Activated CD4-positive, alpha-beta memory T cell treated with anti-CD3 and anti-CD28 coated beads for 36 hours (primary cell): ENCODE measurements at places on chromosomes 3 and 15.

DNA sequence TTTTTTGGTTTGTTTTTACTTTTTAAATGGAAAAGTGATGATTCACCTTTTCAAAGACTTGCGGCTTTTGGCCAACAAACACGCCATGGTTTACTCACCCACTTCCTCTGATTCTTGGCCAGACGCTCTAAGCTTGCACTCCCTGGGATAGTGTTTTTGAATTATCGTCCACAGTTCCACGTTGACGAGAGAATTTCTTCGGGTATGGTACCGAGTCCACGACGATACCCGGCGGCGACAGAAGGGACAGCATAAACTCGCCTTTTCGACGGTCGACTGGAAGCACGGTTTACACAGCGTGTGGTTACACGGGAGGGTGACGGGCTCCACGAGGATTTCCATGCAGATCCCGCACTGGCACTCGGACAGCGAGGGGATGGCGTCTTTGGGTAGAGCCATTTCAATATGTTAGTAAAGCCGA is 783 bp downstream of the RNF168 start:
- peak; percentile 81 for DNase-seq

DNA sequence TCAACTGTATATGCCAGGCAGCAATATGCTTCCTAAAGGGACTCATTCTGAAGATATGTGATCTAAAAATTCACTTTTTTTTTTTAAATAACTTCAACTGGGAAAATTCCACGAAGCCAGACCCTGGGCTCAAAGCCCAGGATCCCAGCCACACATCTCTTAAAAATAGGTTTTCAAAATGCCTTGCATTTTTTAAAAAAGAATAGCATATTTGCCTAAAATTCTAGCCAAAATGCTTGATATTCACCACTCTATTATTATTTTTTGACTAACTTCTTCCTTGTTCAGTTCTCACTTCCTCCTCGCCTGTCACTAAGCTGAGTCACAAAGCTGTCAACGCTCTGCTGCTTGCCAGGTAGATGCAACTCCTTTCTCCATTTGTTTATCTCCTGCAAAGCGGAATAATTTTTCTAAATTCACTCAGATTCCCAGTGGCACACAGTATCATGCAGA is 28.0 kb upstream of the VGLL4 start:
- DNase-seq = no peak

DNA sequence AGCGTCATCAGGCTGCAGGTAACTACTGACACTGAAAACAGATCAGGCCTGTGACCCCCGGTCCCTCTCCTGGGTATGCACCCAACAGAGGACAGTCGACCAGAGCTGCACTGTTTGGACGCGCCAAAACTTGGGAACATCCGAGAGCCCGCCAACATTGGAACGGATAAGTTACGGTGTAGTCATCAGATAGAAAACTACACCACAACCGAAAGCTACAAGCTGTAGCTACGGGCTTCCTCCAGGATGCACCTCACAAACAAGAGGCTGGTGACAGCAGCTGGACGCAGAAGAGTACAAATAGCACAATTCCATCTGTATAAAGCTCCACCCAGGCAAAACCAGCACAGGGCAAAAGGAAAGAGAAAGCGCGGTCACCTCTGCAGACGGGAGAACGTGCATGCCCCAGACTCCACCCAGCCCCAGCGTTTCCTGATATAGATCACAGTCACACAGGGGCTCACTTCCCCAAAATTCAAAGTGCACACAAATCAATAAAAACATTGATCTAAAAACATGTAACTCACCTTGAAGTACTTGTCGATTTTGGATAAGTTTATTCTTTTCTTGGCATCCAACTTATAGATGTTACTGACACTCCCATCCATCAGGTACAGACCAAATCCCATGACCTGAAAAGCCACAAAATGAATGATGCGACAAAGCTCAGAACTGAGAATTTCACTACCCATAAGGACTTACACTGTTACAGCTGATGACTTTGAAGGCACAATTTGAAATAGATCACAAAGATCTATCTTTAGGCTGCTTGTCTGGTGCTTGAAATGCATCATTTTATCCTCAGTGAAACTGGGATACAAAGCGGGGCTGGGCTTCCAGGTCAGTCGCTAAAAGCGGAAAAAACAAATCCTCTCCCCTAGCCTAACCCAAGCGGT is 43.3 kb downstream of the CYFIP1 start:
- no peak for DNase-seq

- no peak for DNase-seq
Measured at GRCh38 chr3:161879470-161879869, 382.9 kb downstream of the OTOL1 start.

DNA sequence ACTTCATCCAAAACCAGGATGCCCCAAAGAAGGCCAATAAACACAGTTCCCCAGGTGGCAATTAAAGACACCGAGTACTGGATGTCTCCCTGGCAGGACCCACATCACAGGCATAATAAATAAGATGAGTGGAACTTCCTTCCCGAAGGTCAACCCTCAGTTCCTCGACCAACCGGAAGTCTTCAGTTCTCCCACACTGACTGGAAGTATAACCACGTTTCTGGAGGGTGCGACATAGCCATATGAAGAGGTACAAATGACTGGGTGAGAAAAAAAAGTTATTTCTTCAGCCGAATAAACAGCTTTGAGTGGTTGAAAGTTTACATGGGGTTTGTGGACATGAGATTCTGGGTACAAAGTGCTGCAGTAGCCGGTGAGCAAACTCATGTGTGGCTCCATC is 34.6 kb upstream of the MUC13 start:
- peak; percentile 16 for DNase-seq

DNA sequence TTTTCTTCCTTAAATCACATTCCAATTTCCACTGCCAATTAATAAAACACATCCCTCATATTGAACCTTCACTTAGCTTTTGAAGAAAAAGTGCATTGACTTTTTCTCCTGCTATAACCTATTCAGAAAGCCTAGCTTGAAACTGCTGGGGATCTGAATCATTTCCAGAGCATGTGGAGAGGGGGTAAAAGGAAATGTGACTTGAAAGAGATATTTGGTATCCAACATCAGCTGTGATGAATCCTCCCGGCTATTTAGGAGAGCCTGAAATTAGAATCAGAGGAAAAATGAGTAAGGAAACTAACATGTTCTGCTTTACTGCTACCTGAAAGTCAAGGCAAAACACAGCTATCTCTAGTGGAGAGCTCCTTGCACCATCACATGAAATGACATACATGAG is 2.6 kb upstream of the GNB5 start:
- no peak for DNase-seq

GRCh38 chr3:115859002-115859807 is 235.9 kb downstream of the GAP43 start:
- DNase-seq = no peak

DNA sequence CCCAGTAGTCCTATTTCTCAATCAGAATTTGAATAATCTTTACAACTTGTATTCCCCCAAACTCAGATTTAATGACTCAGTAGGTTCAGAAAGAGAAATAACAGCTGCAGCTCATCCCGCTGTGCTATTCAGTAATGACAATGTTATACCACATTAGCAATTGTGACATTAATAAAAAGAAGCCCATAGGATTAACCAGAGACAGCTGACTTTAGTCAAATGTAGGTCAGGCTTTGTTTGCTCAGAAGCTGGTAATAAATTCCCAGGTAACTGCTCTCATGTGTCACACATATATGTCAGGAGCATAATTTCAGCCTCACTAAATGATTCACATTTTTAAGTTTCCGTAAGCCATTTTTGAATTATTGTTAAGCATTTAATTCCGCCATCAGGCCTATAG is 222.0 kb upstream of the UBE2E2 start:
- no peak for DNase-seq

DNA sequence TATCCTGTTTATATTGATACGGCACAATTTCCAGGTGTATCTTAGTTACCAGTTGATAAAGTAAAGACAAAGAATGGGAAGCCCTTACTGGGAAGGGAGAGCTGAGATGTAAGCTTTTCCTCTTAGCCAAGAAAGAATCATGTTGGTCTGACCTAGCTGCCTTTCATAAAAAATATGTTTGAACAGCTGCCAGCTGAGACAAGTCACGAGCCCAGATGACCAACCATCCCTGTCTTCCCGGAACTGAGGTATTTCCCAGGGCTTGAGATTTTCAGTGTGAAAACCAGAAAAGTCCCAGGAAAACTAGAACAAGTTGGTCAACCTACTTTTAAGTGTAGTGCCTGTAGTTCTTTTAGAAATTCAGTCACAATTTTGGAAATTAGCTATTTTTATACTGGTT is 3.6 kb upstream of the MYH15 start:
- no peak for DNase-seq

DNA sequence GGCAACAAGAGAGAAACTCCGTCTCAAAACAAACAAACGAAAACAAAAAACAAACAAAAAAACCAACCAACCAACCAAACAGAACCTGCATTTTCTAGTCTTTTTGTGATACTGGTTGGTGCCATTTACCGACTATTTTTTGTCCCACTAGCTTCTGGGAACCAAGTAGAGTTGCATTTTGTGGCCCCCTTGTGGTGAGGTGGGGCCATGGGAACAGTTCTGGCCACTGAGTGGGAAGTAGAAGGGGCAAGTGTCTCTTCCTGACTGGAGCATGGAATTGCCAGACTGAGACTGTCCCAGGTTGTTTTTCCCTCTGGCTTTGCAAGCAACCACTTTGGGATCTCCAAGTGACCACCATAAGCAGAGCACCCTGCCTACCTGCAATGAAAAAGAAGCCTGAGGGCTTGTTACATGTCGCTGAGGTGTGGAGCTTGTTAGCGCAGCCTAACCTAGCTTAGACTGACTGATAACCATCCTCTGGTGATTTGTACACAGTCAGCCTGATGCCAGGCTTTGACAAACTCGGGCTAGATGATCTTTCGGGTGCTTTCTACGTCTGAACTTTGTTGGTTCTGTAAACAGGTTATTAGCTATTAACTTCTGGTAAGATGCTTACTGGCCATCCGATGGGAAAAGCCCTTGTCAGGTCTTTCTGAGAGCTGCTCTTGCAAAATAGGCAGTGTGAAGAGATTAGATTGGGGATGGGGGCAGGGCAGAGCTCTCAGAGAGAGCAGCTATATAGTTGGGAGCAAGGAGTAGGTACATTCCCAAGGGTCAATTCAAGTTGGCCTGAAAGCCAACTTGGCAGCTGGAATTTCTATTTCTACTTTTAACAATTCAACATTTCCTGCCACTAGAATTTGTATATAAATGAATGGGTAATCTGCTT is 172.2 kb downstream of the SSR3 start:
- peak; percentile 19 for DNase-seq

- DNase-seq = peak; percentile 76
Measured at GRCh38 chr3:128112357-128112968, 11.1 kb downstream of the RUVBL1 start.

GRCh38 chr3:84959470-84960271 is 882 bp downstream of the CADM2 start:
- no peak for DNase-seq

- DNase-seq = no peak
Measured at GRCh38 chr3:20905210-20905805, 719.3 kb upstream of the SGO1 start.

GRCh38 chr15:69141286-69141701 is 19.1 kb upstream of the GLCE start:
- DNase-seq = no peak

DNA sequence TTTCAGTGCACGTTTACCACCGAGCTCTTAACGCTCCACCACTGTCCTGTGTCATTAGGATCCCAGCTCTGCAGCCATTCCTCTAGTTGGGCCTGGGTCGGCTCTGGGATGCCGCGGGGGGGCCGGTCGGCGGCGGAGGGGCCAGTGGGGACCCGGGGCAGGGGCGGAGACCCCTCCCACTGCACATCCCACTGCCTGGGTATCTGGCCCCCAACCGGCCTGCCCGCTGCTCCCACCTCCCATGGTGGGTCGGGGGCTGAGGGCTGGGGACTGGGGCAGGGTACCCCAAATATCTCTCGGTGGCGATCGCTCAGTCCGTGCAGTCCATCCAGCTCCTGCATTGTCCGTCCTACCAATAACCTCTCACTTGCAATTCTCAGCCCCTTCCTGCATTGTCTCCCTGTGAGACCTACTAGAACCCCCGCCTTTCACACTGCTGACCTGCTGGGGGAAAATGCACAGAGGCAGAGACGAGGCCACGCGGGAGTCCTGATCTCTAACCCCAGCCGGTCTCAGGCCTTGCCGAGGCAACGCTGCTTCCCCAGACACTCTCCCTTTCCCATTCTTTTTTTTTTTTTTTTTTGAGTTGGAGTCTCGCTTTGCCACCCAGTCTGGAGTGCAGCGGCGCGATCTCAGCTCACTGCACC is 24.0 kb upstream of the MUC20 start:
- no peak for DNase-seq

DNA sequence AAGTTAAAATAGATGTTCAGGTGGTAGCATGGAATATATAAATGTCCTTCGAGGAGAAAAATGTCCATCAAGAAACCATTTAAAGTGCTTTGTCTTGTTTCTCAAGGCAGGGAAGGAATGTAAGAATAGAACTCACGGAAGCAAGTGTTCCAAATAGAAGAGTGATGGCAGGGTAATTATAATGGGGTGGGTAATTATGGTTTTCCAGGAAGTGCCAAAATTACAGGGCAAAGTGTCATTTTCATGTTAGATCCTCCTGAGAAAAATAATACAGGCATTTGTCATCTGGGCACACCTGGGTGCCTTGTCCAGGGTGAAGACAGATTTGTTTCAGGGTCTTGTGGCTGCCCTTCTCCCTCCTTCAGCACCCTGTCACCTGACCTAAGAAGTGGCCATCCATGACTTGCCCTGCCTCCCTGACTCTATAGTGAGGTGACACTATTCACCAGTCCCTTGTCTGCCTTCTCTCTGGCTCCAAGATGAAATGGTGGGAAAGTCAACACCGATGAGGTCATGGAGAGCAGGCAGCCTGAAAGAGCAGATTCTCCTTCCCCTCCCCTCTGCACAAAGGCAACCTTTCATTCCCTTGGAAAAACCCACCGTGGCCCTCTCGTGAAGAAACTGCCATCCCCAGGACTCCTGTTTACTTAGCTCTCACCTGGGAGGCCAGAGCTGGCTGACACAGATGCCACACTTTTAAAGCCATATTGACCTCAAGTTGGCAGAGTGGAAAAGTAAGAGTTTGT is 45.1 kb upstream of the AMOTL2 start:
- DNase-seq = no peak

DNA sequence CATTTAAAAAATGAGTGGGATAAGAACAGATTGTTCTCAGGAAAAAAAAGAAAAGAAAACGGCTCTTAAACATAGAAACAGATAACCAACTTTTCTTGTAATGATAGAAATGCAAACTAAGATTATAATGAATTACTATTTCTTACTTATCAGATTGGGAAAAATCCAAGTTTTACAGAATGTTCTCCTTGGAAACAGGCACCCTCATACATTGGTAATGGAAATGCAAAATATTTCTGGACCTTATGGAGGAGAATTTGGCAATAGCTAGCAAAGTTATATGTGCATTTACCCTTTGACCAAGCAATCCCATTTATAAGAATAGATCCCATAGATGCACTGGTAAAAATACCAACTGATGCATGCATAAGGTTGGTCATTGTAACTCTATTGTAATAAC is 3.7 kb upstream of the ANKDD1A start:
- no peak for DNase-seq
